Left renal cortex interstitium (tissue), 4 donors: ENCODE measurements at places on chromosomes 3 and 15. TPM values are rescaled to one million over a fixed set of nuclear protein-coding genes. Genes with fewer than 3 reads are reported as not detected.

The ABI3BP gene
- polyA plus RNA-seq = 31.9 TPM

The LTK gene
- polyA plus RNA-seq = 2.3 TPM

The SHC4 gene
- polyA plus RNA-seq = 2.3 TPM

The PIERCE2 gene
- polyA plus RNA-seq = 5.9 TPM

The FBXO40 gene
- 0.05 TPM for polyA plus RNA-seq

The CELF6 gene
- polyA plus RNA-seq = 3.1 TPM

The XIRP1 gene
- 0.04 TPM for polyA plus RNA-seq

The FILIP1L gene
- polyA plus RNA-seq = 15.5 TPM

The CLDN18 gene
- polyA plus RNA-seq = 3.0 TPM

The CLDN11 gene
- polyA plus RNA-seq = 194 TPM

The RASGRF1 gene
- polyA plus RNA-seq = 0.35 TPM

The LRRC57 gene
- 24.2 TPM for polyA plus RNA-seq

The INTS14 gene
- polyA plus RNA-seq = 45.4 TPM

The ST8SIA2 gene
- polyA plus RNA-seq = 4.1 TPM
